ENCODE measurements at places on chromosomes 12 and 14. TPM values are rescaled to one million over a fixed set of nuclear protein-coding genes. Genes with fewer than 3 reads are reported as not detected.
A peak's percentile ranks its signal among the peaks of the same experiment; 100 is the strongest.

PYGL gene
- 93.8 TPM for total RNA-seq

ADCY4 gene
- total RNA-seq = 1.5 TPM

KLHL33 gene
- total RNA-seq = 0.35 TPM

TOMM20L gene
- not detected for total RNA-seq

PROX2 gene
- total RNA-seq = 0.31 TPM

PLEK2 gene
- total RNA-seq = not detected

TEX52 gene
- total RNA-seq = not detected

DPPA3 gene
- 2.8 TPM for total RNA-seq

ACRBP gene
- 2.2 TPM for total RNA-seq

FAM181A gene
- total RNA-seq = not detected

SPTB gene
- total RNA-seq = 1.9 TPM

- peak; percentile 79 for DNase-seq
Measured at GRCh38 chr12:9039397-9039977, 50.1 kb downstream of the KLRG1 start.

- DNase-seq = no peak
Measured at GRCh38 chr12:81468206-81468605, 290.9 kb downstream of the PPFIA2 start.

DNA sequence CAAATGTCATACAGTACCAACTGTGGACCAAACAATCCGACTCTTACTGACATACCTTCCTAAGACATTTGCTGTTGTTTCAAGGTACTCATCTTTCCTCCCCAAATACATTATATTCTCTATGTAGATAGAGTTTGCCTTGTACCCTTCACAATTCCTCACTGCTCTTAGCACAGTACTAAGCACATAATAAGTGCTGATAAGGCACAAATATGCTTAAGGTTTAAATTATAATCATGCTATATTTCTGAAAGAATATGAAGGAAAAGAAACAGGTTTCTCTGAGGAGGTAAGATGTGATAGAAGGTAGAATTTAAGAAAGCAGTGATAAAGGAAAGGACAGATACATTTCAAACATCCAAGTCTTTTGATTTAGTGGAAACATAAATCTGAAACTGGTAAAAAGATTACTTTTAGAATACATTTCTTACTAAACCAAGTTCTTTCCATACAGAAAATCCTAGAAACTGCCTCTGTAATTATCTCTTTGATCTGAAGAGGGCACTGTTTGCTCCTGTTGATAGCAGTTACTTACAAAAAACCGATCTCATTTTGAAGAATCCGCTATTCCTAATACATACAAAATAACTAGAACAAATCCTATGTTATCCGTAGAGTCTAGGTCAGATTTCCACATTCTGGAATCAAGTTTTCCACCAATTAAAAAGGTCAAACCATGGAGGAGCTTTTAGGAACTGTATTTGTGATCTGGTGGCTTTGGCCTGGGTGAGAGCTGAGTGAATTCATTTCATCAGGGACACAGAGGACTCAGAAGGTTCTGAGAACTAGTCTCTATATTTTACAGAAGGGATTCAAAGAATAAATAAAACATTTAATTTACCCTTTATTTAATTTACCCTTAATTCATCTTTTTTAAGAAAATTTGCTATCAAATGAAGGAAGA, 311.9 kb downstream of the DAD1 start:
- peak; percentile 57 for DNase-seq

GRCh38 chr12:109009766-109010165, 11.1 kb downstream of the SVOP start:
- DNase-seq = no peak

DNA sequence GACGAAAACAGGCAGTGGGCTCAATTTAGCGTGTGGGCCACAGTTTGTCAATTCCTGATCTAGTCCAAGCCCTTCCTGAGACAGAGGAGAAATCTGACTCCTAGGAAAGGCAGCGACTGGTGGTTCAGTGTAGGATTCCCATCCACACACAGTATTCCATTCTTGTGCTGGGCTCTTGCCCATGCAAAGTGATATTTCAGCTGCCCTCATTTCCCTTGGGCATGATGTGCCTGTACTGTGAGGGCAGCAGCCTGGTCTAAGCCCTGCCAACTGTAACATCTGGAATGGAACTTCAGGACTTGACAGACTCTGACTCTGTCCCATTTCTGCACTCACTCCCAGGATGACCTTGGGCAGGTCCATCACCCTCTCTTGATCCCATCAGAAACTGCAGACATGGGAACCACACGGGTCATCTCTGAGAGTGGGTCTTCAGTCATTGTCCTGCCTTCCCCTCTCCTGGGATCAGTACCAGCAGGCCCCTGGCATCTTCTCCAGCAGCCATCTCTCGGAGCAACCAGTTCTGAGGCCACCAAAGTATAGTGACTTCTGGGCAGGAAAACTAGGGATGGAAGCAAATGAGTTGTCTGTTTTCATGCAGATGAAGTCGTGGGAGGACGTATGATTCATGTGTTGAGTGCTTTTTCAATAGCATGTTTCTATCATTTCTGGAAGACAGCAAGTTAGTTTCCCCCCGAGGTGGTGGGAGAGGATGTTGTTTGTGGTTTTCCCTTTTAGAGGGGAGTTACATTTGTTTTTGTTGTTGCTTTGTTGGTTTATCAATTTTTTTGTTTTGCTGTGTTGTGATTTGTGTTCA, 54.2 kb upstream of the BCL2L14 start:
- DNase-seq = no peak

GRCh38 chr12:6538420-6539313, 4.3 kb downstream of the GAPDH start:
- peak; percentile 49 for DNase-seq

DNA sequence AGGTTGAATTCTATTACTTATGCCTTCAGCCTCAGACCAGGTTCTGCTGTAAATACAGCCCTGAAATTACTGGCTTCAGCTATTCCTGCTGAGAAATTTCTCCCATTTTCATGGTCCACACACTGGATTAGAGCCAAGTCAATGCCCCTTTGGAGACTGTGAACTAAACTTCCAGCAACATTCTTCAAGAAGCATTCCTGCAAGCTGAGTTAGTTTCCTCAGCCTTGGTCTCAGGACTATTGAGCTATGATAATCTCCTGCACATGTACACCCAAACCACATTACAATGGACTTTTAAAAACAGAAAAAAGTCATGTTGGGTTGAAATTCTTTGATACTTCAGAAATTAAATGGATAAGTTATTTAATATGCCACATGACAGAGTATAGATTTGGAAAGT, 58.0 kb upstream of the AVPR1A start:
- DNase-seq = no peak

DNA sequence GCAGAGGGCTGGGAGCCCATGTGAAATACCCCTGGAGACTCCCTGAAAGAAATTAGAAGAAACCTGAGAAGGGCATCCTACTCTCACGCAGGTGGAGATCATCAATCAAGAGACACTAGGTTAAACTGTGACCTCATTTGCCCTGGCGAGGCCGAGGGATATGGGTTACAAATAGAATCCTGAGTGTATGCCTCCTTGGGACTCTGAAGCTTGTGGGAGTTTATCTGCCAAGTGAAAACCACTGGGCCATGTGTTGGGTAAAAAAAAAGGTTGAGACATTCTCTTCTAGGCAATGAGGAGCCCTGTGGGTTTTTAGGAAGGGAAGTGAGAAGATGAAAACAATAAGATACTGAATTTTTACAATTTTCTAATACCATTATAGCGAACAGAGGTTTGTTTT, 160.7 kb upstream of the ARID2 start:
- DNase-seq = no peak

DNA sequence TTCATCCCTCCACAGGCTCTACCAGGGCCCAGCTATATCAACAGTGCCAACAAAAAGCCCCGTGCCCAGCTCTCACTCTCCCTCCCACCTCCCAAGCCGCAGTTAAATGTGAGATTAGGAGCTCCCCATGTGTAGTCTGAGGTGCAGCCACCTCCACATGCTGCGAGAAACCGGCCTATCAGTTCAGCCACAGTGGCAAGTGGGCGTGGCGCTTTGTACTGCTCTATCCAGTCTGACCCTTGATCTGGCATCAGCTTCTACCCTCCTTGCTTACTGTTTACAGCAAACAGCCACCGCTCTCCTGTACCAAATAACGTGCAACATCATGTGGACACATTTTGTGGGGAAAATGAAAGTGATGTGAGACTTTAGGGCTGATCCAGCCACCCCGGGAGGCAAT, 1.7 kb downstream of the PLEK2 start:
- no peak for DNase-seq

GRCh38 chr12:120416490-120417216, 21.3 kb upstream of the COX6A1 start:
- DNase-seq = no peak

GRCh38 chr14:52112336-52113018, 43.6 kb upstream of the NID2 start:
- no peak for DNase-seq

- no peak for DNase-seq
Measured at GRCh38 chr12:58496411-58497190, 423.7 kb downstream of the LRIG3 start.

DNA sequence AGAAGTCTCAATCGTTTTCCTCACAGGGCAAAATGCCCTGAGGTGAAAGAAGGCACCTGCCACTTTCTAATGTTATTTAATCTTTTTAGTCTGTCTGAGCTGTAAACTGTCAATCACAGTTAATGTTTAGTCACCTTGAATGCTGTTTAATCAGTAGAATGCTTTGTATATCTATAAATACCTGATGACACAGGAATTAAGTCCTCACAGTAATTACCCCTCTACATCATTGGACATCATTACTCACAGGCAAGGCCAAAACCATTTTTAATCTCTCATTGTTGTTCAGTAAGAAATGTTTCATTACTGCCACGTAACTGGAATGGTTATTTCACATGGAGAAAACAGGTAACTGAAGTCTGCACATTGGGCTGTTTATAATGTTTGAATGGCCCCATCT, 178.8 kb downstream of the EXOC5 start:
- no peak for DNase-seq

GRCh38 chr12:3138941-3139511, 61.8 kb downstream of the TSPAN9 start:
- no peak for DNase-seq

- no peak for DNase-seq
Measured at GRCh38 chr12:123475246-123475703, 17.3 kb downstream of the SNRNP35 start.

GRCh38 chr14:102696856-102697495, 80.3 kb upstream of the TRAF3 start:
- no peak for DNase-seq

GRCh38 chr14:105549481-105549880, 23.1 kb downstream of the TMEM121 start:
- no peak for DNase-seq

DNA sequence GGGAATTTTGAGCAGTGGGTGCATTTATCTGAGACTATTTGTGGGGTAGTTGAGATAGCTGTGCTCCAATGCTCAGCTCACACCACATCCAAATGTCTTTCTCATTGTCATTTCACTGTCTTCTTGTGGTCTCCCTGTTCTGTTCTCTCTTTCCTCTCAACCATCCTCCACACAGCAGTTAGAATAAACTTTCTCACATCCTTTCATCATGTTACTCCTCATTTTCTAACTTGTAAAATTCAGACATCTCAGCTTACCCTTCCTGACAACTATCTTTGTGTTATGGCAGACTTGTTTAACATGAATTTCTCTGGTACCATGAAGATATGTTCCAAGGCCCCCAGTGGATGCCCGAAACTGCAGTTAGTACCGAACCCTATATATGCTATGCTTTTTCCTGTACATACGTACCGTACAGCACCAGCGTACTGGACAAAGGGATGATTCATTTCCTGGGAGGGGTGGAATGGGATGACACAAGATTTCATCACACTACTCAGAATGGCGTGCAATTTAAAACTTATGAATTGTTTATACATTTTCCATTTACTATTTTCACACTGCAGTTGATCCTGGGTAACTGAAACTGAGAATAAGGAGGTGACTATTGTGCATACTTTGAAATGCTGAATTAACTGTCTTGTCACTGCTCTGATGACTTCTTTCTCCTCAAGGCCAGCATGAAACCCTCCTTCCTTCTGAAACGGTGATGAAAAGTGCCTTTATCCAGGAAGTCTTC, 177.1 kb upstream of the SLC38A2 start:
- no peak for DNase-seq

- no peak for DNase-seq
Measured at GRCh38 chr12:70840656-70841350, 79.7 kb downstream of the PTPRR start.

DNA sequence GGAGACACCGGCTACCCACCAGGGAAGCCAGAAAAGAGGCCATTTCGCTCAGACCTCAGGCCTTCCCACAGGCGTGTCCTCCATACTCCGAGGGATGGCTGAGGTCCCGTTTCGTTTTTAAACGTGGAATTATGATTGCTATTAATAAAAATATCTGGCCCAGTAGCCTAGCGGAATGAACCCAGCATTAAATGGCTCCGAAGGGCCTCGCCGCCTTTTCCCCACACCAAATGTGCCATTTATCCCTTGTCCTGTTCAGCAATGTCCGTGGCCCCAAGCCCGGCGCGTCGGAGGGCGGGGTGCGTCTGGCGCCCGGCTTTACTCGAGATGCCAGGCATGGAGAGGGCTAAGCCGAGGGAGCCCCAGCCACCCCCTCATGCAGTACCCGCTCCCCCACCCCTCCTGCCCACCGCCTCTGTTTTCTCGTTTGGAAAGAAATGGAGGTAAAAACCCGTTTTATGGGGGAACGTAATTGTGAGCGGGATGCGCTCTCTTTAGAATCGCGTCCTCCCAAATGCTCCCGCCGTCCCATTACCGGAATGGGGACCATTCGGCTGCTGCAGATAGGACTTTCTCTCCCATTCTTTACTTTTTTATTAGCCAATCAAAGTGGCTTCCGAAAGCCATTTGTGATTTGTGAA, 5.7 kb downstream of the HOXC8 start:
- no peak for DNase-seq

GRCh38 chr14:85060121-85060520, 469.8 kb upstream of the FLRT2 start:
- DNase-seq = no peak

GRCh38 chr12:64219145-64219544, 3.0 kb downstream of the KICS2 start:
- peak; percentile 22 for DNase-seq

GRCh38 chr14:104596451-104596918, 8.1 kb downstream of the TMEM179 start:
- DNase-seq = no peak

- no peak for DNase-seq
Measured at GRCh38 chr14:100081997-100082625, 16.9 kb downstream of the EVL start.

- DNase-seq = no peak
Measured at GRCh38 chr12:114190971-114191370, 215.0 kb downstream of the TBX5 start.

DNA sequence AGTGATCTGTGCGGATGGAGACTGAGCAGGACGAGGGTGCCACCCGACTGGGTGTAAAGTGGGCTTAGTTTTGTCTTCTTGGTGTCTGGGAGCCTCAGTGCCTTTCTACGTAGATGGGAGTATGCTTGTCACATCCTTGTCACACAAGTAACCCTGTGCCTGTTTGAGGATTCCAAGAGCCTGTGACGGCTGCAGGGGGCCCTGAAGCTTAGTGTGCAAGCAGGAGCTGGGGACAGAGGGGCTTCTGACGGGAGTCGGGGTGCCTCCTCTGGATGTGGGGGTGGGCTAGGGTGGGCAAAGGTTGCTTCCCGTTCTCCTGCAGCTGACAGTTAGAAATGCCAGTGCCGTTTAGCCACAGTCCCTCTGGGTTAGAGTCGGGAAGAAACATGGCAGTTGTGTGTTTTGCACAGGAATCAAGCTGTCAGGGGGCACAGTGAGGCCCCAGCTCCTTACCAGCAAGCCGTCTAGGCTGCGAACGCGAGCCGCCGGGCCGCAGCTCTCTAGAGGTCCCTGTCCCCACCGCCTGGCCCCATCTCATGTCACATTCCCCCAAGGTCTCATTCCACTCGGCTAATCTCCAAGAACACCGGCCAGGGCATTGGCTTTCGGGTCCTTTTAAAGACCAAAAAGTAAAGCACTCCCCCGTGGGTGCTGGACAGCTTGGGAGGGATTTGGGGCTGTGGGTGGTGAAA, 7.0 kb downstream of the RTL1 start:
- DNase-seq = no peak
